Right lobe of liver (tissue), 6 donors: ENCODE measurements at places on chromosomes 12 and 14. TPM values are rescaled to one million over a fixed set of nuclear protein-coding genes. Genes with fewer than 3 reads are reported as not detected.

Gene PLEKHD1
- not detected for total RNA-seq

DNA sequence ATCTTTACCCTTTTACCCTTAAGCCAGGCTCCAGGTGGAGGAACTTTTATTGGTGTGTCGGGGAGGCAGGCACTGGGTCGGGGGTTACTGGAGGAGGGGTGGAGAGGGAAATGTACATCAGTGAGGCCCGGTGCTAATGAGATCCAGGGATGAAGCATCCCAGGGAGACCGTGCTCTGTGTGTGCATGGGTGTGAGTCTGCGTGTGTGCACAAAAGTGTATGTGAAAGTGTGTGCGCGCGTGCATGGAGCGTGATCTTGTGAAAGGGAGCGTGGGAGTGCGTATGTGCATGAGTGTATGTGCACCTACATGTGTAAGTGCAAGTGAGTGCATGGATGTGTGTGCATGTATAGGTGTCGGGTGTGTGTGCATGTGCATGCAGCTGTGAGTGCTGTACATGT, 55.3 kb downstream of the AACS start:
- DNase-seq = no peak

Gene PDZRN4
- 0.43 TPM for total RNA-seq

DNA sequence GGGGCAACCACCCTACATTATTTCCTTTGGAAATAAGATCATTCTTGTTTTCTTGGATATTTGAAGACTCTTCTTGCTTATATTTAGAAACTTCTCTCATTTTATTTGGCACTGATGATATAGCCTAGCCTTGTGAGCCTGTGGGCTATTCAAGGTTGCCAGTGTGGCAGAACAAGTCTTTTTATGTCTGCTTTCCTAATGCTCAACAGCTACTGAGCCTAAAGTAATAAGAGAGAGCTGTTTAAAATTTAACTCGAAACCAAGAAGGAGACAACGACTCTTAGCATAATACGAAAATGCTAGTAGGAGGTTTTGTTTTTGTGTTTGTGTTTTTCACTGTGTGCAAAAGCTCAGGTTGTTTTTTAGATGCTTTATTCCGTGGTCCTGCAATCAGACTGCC, 104.0 kb upstream of the CPM start:
- DNase-seq = no peak

Gene CPNE8
- total RNA-seq = 16.4 TPM

DNA sequence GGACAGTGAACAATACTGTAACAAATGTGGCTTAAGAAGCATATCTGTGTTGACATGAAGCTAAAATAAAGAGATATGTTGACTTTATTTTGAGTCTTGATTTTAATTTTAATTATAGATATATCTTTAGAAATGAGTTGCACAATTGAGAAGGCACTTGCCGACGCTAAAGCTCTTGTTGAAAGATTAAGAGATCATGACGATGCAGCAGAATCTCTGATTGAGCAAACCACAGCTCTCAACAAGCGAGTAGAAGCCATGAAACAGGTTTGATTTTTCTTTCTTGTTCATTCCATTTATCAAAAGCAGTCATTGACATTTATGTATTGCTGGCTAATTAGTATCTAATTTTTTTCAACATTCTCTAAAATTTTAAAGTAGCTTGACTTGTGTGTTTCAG, 15.8 kb downstream of the FGFR1OP2 start:
- DNase-seq = no peak

Gene C12orf54
- total RNA-seq = not detected

- DNase-seq = no peak
Observed at GRCh38 chr14:24189059-24189375, 401 bp upstream of the IPO4 start.

DNA sequence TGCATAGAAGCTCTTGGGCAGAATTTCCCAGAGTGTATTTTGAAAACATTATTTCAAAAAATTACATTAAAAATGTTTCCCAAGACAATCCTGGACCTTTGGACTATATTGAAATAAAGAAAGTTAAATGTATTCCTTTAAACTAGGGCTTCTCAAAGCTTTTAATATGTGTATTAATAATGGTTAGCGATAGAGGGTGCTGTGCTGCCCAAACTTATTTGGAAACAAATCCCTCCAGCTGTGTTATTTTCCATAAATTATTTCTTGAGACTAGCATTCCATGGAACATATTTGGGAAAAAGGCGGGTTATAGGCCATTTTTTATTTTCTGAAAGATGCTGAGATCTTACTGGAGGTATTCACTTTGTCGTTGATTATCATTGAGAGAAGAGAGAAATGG, 397.8 kb upstream of the MIS18BP1 start:
- no peak for DNase-seq

GRCh38 chr12:22306311-22306710, 28.2 kb downstream of the ST8SIA1 start:
- no peak for DNase-seq

Gene AQP5
- not detected for total RNA-seq

GRCh38 chr14:95499354-95499750, 17.1 kb downstream of the SYNE3 start:
- DNase-seq = no peak

DNA sequence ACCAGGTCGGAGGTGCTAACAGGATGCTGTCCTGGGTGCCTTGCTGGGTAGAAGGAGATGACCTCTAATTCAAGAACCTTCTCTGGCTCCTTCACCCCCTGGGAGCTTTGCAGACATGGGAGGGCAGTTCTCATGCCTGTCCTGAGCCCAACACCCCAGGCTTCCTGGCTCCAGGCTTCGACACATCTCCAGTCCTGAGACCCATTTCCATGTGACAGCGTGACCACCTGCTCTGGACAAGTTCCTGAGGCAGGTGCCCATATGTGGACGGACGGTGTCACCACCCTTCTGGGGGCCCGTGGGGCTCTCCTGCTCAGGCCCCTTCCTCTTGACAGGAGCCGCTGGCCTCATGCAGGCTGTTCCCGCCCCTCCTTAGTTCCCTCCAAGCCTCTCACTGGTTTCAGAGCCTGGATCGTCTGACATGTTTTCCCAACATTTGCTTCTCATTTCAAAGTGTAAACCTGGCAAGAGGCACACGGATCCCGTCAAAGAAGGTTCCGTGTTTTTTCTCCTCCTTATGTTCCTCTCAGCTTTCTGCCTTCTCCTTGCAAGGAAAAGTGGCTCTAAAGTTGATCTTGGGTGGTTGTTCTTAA, 291.9 kb upstream of the RTL1 start:
- no peak for DNase-seq

Gene DLK1
- total RNA-seq = 13.4 TPM

DNA sequence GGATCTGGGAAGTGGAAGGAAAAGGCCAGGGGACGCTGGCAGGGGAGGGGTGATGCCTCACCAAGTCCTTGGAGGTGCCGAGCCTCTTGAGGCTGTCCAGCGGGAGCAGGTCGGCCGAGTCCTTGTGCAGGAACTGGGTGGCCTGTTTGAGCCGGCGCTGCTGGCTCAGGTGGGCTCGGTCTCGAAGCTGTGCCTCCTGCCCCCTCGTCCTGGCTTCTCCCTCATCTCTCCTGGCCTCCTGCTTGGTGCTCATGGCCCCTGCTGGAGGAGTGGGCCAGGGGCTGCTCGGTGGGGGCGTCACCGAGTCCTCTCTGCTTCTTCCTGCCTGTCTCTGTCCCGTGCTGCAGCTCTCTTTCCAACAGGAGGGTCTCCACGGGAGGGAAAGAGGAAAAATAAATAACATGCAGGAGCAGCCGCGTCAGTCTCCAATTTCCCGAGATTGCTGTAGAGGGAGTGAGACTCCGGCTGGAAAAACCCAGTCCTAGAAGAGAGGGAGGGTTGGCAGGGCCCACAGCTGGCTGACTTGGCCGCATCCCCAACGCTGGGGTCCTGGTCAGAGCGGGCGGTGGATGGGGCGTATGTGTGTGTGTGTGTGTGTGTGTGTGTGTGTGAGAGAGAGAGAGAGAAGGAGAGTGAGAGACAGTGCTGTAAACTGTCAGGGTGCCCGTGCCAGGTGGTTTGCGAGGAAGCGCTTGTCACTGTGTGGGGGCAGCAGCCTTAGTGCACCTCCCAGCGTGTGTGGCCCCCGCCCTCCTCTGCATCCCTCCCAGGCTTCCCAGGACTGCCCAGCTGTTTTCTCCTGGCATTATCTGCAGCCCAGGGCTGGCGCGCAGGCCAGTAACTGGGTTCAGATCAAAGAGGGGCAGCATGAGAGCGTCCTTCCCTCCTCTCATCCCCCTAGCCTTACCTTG, at the start of gene NRIP2:
Gene NRIP2, minus strand, starts transcription at position 455 of the 911 bp plus-strand sequence. Its CDS starts 52 bp downstream, at position 403.
- DNase-seq = no peak

DNA sequence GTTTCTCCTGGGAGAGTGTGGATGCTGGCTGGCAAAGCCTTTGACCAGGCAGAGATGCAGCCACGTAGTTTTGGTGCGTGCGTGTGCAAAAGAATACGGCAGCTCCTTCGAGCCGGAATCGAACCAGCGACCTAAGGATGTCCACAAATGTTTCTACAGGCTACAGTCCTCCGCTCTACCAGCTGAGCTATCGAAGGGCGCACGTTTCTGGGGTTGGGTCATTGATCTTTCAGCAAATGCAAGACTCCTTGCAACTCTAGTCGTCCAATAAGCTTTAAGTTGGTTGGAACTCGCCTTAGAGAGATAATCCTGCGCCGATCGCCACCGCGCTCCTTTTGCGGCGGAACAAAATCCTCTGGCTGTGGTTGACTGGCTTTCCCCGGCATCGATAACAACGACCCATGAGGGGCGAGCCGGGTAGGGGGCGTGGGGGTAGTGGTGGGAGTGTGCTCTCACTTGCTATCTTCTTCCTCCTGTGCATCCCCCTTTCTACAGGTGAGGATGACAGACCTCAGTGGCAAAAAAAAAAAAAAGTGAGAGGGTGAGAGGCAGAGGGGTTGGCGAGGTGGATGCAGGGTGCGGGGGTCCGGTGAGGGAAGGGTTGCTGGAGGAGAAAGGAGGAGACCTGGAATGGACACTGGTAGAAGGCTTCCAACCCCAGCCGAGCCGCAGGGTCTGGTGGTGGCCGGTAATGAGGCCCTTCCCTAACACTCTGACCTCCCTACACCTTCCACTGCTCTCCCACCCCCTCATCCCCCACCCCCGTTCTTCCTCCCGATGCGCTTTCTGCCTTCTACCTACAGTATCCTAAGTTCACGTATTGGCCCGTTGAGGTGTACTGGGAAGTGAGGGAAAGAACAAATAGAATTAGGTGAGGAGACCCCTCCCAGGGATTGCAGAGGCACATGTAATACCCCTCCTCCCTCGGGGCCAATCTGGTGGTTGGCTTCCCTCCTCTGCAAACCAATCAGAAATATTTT, 11.8 kb upstream of the OR6S1 start:
- no peak for DNase-seq

Gene TRHDE
- 0.62 TPM for total RNA-seq

GRCh38 chr12:122870163-122870842, 25.6 kb downstream of the VPS37B start:
- no peak for DNase-seq

- DNase-seq = no peak
Observed at GRCh38 chr12:15165012-15165659, 56.1 kb downstream of the RERG start.

DNA sequence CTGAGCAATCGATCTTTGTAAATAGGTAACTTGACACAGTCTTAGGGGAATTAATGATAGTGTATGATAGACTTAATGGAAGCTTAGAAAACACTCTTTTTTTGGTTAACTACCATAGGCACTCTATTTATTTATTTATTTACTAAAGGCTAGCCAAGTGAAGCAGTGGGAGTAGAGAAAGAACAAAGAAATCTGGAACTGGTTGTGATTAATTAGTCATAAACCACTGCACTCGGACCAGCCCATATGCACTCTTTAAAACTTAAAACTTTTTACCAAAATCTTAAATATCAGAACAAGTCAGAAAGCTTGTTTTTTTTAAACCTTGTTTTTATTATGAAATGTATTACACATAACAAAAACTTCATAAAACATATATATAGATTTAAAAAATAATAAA, 49.5 kb upstream of the SRP54 start:
- no peak for DNase-seq

Gene NFE2
- 0.68 TPM for total RNA-seq

GRCh38 chr12:49304161-49304560, 9.2 kb downstream of the PRPH start:
- no peak for DNase-seq

Gene GAS2L3
- 9.4 TPM for total RNA-seq

- DNase-seq = no peak
Observed at GRCh38 chr14:51805541-51805940, 54.9 kb upstream of the GNG2 start.

Gene ATXN3
- total RNA-seq = 7.6 TPM

Gene ANKRD33
- total RNA-seq = 10.5 TPM

GRCh38 chr12:111312708-111313107, 56.2 kb downstream of the PHETA1 start:
- no peak for DNase-seq

Gene TAS2R42
- not detected for total RNA-seq

DNA sequence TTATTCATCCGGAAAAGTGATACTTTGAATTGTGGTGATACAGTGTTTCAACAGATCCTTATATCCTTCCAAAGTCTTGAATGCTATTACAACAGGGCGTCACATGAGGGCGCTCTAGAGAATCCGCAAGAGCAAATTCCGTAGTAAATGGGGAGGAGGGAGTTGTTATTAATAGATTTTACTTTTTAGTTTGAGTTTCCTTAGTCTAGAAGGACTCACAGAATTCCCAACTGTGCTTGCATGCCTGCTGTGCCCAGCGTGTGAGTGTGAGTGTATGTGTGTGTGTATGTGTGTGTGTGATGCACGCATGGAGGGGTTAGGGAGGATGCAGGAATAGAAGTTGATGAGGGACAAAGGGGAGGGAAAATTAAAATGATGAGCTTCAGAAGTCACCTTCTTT, 375.3 kb downstream of the C12orf75 start:
- peak; percentile 52 for DNase-seq

DNA sequence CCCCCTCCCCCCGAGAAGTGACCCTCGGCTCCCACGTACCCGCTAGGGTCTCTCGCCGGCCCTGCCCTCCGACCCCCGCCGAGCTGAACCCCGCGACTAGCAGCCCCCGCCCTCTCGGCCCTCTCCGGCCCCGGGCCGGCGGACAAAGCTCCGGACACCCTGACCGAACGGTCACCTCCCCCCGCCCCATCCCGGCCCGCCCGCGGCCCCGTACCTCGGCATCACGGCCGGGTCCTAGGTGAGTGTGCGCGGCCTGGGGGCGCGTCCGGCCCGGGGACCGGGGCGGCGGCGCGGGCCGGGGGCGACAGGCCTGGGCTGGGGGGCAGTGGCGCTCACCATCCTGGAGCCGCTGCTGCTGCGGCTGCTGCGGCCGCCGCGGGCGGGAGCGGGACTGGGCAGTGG, at the start of gene FIGNL2:
Gene FIGNL2, minus strand, starts transcription at position 393 of the 402 bp plus-strand sequence. CDS start 26,305 bp downstream, outside the sequence.
- DNase-seq = peak; percentile 49

Gene SLC6A13
- 22.2 TPM for total RNA-seq

- no peak for DNase-seq
Observed at GRCh38 chr12:109830267-109830666, 2.9 kb downstream of the TRPV4 start.

DNA sequence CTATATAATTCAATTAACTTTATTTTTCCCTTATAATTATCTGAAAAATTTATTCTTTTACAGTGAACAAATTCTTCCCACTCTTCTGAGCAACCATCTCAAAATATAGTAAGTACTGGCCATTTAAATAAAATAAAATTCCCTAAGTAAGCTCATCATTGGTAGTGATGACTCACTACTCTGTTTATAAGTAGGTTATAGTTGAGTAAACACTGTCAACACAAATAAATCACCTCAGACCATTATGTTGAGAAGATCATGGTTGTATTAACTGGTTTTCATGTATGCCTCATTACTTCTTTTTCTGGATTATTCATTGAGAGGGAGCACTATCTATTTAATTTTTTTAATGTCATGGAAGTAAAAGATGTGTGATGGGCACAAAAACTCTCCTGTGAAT, 220.5 kb downstream of the SEC23A start:
- DNase-seq = no peak
